ENCODE measurements at places on chromosomes 2 and 18.
A peak's percentile ranks its signal among the peaks of the same experiment; 100 is the strongest.

- DNase-seq: no peak
Measured at GRCh38 chr2:182694189-182694588, 21.9 kb upstream of the DNAJC10 start.

- no peak for DNase-seq
Measured at GRCh38 chr2:113167115-113167932, 6.4 kb upstream of the PSD4 start.

GRCh38 chr2:239596792-239597191 is 196.0 kb upstream of the HDAC4 start:
- no peak for DNase-seq

DNA sequence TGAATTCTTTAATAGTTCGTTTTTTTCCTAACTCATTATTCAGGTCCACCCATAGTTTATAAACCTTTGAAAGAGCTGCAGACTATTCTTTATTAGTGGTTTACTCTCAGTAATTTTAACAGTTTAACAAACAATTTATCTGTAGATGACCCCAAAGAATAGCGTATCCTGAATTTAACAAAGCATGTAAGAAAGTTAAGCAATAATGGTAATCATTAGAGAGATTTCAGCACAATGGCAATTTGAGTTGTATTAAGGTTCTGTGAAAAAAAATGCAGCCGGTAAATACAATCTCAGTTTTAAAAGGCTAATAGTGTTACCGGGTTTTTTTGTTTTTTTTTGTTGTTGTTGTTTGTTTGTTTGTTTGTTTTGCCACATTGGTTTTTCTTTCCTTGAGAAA is 40.3 kb downstream of the RBM45 start:
- no peak for DNase-seq

- DNase-seq: no peak
Measured at GRCh38 chr2:30287857-30288513, 56.7 kb downstream of the LBH start.

DNA sequence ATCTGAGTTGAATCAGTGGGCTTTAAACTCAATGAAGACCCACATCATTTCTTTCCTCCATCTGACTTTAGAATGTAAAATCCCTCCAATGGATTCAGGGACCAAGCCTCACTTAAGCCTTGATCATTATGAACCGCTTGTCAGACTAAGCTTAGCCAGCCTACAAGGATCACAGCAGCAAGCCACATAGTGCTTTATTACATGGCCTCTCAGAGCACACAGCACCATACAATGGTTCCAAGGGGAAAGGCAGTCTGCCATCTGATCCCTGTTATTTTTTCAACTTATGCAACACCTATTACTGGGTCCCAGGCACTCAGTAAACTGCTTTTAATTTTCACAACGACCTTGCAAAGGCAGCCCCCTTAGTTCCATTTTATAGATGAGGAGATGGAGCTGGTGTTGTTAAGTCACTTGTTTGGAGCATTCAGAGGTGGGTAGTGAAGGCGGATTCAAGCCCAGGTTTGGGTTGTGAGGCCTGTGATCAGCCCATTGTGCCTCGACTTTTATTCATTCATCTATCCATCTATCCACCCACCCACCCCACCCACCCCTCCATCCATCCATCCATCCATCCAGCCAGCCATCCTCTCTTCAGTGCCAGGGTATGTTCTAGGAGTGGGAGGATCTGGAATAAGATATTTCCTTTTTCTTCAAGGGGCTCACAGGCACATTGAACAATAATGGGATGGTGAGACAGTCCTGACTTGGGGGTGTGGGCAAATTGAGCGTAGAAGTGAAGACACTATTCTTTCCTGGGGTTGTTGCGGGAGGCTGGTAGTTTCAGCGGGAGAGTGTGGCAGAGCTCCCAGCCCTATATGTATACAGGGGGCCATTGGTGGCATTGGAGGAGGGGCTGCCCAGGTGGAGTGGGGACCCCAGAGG is 141.2 kb downstream of the MYCN start:
- DNase-seq: no peak

- DNase-seq: no peak
Measured at GRCh38 chr2:107036293-107036692, 150.3 kb upstream of the ST6GAL2 start.

GRCh38 chr2:66748939-66749338 is 314.0 kb downstream of the MEIS1 start:
- no peak for DNase-seq

GRCh38 chr18:29056800-29057199 is 879.9 kb upstream of the CDH2 start:
- DNase-seq: no peak

DNA sequence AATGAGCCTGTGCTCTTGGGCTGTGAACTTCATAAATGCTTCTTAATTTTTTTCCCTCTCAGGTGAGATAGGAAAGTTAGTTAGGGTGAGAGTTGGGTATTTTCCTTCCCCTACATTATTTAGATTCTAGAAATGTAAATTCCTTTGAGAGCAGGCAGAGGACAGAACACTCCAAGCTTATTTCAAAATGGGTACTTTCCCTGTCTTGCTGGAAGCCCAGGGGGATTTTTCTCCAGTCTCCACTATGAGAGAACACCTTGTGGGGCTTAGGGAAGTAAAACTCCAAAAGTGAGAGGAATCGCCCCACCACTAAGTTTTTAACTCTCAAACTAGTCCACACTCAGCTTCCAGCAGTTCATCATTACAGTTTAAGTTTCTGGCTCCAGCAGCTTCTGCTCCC is 253.2 kb upstream of the CTAGE1 start:
- DNase-seq: no peak

DNA sequence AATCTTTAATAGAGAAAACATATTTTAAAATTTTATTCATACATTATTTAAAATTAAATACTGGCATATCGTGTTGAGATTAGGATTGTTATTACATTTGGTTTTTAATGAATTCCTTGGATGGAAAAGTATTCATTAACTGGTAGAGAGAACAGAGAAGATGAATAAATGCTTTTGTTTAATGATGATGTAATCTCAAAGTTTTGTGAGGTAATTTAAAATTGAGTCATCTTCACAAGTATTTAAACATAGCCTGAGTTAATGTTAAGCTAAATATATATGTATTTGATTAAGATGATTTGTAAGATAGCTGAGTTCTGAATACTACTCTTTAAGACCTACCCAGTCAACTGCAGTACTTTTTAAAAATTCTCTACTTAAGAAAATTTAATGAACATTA is 713.4 kb upstream of the VRK2 start:
- DNase-seq: no peak

DNA sequence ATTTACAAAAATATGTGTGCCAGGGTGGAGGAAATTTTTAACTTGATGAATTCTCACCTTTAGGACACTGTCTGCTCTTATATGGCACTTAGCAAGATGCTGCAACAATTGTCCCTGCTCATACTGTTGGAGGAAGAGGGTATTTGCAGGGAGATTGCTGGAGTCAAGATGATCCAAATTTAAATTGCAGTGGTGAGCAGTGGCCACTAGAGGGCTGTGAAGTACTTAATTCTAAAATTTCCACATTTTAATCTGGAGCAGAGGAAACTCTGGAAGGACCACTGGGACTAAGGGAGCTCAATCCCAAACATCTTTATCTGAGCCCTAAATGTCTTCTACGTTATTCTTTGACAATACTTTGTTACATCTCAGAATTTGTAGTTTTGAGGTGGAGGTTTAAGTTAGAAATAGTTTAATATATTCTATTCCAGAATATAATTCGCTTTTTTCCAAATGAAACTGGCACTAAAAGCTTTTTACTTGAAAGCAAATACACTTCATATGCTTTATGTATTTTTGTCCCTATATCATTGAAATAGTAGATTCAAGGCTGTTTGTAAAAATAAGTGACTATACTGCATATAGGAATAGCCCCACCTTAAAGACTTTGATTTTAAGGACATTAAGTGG is 33.0 kb upstream of the PTH2R start:
- peak; percentile 21 for DNase-seq

GRCh38 chr2:51657849-51658248 is 625.9 kb upstream of the NRXN1 start:
- no peak for DNase-seq

DNA sequence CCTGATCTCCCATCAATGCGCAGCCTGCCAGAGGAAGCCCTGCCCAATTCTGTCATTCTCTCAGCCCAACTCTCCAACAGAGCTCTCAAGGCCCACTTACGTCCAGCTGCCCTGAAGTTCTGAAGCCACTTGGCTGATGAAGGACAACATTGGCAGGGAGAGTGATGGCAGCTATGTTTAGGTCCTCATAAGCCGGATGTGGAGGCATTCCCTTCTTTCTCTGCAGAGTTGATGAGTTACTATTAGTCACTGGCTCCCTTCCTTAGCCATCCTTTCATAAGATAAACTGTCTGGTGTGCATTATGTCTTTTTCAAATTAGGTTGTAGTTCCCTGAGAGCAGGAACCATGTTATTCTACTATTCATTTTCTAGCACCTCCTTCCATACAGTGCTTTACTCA is 22.5 kb upstream of the TACR1 start:
- DNase-seq: no peak

GRCh38 chr2:16442971-16443370 is 222.7 kb downstream of the CYRIA start:
- DNase-seq: no peak

DNA sequence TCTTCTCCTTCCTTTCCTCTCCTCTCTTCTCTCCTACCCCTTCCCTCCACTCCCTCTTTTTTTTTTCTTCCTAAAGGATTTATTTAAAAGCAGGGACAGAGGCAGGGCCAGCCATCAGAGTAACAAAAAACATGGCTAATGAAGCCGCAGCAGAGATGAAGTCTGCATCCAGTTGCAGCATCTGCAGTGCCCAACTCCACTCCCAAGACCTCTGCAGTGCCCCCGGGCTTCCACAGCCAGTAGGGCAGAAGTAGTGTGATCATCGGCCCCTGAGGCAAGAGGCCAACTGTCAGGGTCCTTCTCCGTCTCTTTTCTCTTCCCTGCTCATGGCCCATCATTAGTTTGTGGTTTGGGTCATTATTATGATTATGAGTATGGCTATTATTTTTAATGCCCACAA is 4.2 kb upstream of the EGR4 start:
- no peak for DNase-seq

DNA sequence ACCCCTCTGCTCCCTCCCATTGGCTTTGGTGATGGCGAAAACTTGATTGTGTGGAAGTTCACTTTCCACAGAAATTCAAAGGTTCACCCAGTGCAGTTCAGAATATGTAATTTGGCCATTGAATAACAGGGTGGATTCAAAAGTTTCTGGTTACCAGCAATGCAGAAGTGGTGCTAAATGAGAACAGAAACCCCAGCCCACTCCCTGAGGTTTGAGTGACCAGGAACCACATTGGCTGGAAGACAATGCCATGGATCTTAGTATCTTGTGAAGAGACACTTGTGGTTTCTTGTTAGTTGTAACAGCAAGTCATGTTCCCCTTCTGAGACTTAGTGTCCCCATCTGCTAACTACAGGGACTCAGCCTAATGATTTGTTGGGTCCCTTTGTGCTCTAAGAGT is 49.8 kb downstream of the QPCT start:
- no peak for DNase-seq

DNA sequence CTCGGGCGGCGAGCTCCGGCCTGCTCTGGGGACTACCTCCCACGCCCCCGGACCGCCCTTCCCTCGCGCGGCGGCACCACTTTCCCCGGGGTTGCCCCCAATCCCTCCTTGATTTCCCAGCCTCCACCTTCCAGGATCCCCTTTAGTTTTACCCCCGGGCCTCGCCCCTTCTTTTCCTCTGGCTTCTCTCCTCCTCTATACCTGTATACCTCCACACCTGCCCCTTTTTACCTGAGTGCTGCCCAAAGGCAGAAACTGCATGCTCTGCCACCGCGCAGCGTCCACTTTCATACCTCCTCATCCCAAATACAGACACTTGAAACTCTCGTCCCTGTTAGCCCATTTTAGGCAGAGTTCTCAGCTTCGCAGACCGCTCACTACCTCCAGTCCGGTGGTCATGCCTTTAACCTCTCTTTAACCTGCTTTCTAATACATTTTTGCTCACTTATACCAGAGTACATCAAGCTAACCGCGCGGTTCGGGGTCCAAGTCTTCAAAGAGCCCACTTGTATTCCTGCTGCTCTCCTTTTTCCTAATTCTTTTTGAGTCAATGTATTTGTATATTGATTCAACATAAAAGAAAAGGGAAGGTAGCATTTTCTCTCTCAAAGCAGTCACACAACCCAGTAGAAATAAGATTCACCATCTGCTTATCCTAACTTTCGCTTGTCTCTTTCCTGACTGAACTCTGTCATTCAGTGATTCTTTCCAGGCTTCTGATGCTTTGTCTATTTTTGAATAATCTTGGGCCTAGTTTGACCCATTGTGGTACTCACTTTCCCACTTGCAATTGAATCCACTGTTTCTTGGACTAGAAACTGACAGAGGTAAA is 901 bp downstream of the SPOPL start:
- DNase-seq: peak; percentile 22

DNA sequence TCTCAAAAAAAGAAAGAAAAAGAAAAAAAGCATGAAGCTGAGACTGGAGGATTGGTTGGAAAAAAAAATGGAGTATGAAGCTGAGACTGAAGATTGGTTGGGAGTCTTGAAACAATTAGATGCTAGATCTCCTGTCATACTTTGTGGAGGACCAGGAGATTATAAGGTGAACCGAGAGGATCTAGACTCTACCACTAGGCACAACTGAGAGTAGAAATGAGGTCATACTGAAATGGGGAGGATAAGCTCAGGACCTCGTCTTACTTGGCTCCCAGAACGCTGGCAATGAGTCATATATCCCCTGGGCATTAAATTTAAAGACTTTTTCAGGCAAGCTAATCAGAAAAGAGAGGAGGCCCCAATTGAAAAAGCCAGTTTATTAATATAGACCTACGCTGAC is 3.3 kb upstream of the ORC2 start:
- no peak for DNase-seq

- DNase-seq: no peak
Measured at GRCh38 chr2:230690439-230690838, 22.2 kb upstream of the CAB39 start.

DNA sequence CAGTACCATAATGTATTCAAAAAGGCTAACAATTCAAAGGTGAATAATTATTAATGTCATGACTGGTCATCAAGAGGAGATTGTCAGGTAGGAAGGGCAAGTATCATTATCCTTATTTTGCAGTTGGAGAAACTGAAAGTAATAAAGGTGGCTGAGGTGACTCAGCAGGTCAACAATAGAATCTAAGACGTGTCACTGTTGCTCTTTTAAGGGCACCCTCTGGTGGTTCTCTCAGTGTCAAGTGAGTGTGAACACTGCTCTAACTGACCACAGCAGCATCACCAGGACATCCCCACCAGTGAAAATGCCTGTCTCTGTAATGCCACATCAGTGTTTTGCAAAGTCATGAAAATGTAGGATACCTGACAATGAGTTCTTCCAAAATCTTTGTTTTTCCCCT is 69.7 kb downstream of the DCC start:
- no peak for DNase-seq

GRCh38 chr18:21218862-21219261 is 23.2 kb upstream of the GREB1L start:
- DNase-seq: no peak

- DNase-seq: no peak
Measured at GRCh38 chr2:176683618-176684111, 414.4 kb downstream of the MTX2 start.

GRCh38 chr2:209577376-209578357 is 153.8 kb downstream of the MAP2 start:
- DNase-seq: peak; percentile 18

GRCh38 chr18:2223849-2224248 is 347.5 kb downstream of the METTL4 start:
- DNase-seq: no peak
